Mesenteric fat pad (tissue), 1 donor: ENCODE measurements at places on chromosomes 3 and 15. TPM values are rescaled to one million over a fixed set of nuclear protein-coding genes. Genes with fewer than 3 reads are reported as not detected.

DNA sequence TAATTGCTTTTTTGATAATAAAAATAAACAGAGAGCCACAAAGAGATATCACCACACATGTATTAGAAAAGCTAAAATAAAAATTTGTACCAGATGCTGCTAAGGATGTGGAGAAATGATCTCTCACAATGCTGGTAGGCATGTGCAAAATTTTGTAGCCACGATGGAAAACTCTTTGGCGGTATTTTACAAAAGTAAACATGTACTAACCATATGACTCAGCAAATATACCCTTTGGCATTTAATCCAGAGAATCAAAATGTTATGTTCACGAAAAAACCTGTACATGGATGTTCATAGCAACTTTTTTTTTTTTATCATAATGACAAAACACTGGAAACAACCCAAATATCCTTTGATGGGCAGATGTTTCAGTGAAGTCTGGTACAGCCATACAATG, 261.2 kb downstream of the LPP start:
- no peak for DNase-seq

DNA sequence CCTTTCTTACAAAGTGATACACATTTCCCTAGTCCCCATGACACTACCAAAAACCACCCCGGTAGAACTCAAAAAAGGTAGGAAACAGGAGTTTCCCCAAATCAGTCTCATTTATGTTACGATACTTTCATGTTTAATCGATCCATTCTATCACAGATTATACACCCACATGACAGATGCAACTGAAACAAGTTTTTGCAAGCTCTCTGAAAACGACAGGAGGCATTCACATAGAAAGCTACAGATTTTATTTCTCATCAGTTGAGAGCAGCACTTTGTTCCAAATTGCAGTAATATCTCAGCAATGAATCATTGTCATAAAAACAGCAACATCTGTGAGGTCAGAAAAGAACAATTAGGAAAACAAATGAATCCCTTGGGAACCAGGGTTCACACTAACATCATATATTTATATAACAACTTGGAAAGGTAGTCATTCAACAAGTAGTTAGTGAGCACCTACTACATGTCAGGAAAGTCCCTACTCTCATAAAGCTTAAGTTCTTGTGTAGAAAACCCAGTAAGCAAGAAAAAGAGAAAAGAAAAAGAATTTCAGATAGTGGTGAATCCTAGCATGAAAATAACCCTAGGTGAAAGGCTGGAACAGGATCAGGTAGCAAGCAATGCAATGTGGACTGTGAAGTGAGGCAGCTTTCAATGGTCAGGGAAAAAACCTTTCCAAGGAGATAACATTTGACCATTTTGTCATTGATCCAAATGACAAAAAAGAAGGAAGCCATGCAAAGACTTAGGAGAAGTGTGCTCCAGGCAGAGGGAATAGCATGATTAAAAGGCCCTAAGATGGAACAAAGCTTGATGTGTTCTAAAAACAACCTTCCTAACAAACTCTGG, 8.3 kb downstream of the PLD1 start:
- no peak for DNase-seq

- DNase-seq, result no peak
Measured at GRCh38 chr3:174192471-174192870, 666.7 kb upstream of the NAALADL2 start.

DNA sequence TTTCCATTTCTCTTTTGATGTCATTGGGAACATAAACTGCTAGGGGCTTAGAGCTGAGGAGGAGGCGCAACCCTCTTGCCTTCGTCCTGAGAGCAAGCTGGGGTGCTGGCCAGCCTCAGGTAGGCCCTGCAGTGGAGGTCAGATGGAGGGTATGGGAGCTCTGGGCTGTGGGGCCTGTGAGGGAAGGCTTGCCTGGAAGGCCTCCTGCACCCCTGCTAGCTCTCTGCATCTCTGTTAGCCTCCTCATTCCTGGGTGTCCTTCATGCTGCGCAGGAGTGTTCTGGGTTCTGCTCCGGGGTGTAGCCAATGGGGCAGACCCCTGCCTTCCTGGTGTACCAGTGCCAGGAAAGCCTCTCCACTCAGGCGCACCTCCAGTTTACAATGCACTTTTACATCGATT, 11.8 kb downstream of the GP5 start:
- peak; percentile 26 for DNase-seq

DNA sequence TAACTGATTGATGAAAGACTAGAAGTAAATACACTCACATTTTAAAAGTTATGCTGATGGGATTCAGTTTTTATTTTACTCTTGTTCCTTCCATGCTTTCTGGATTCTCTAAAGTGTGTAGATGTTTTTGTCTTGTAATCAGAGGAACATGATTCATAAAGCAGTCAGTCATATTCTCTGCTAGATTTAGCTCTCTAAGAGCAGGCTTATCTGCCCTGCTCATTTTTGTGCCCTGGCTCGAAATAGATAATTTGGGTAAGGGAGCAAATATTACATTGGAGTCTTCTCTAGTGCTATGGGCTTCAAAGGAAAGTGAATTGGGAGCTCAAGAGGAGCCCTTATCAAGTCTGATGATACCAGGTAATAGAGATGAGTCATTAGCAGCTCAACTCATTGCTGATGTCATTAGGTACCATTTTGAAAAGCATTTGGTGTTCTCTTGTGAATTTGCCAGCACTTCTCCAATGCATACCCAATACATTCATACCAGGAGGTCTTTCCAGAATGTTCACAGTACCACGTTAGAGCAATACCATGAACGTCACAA, 27.7 kb downstream of the SACM1L start:
- DNase-seq, result no peak

- DNase-seq, result no peak
Measured at GRCh38 chr3:53009826-53010539, 35.9 kb downstream of the SFMBT1 start.

DNA sequence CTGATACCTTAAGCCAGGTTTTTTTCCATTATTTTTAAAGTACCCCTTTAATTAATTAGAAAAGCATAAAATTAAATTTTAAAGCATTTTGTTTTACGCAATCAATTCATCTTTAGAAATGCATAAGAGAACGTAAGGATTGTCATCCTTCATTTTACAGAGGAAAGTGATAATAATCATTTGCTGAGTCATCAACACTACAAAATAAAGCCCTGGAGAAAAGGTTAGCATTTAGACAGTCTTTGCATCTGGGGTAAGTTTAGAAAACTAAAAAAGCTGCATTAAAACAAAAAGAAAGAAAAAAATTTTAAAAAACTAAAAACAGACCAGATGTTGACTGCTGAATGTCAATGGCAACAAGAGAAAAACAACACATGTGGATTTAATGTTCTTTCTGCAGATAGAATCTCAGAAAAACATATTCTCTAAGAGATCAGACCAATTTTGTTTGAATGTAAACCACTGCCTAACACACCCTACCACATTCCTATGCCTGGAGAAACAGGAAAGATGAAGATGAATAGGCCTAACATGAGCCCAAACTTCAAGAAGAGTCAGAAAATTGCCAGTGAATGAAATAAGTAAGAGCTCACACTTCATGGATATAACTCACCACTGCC, 59.9 kb downstream of the SUCNR1 start:
- no peak for DNase-seq

- DNase-seq, result no peak
Measured at GRCh38 chr15:94972314-94972713, 741.0 kb downstream of the MCTP2 start.

DNA sequence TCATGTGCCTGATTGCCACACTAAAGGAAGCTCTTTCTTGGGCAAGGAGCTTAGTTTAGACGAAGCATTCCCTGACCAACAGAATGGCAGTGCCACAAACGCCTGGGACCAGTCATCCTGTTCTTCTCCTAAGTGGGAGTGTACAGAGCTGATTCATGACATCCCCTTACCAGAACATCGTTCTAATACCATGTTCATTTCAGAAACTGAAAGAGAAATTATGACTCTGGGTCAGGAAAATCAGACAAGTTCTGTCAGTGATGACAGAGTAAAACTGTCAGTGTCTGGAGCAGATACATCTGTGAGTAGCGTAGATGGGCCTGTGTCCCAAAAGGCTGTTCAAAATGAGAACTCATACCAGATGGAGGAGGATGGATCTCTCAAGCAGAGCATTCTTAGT, 18.4 kb downstream of the SENP5 start:
- no peak for DNase-seq

DNA sequence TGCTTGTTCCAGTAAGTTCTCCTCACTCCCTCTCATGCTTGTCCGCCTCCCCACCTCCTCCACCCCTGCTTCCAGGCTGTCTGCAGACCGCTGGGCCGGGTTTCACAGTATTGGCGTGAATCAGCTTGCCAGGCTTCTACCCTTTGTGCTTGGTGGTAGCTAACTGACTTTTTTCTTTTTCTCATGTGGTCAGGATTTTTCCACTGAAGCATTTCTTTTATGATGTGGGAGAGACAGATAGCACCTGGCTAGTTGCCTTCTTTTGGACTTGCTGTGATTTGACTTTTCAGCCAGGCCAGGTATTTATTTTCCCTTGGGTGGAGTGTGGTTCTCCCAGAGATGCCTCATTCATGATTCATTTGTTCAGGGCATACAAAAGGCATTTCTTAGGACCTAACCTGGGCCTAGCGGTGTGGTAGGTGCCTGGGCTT, 60.6 kb downstream of the ST6GAL1 start:
- no peak for DNase-seq

- DNase-seq, result no peak
Measured at GRCh38 chr3:71323558-71323957, 260.0 kb downstream of the FOXP1 start.

DNA sequence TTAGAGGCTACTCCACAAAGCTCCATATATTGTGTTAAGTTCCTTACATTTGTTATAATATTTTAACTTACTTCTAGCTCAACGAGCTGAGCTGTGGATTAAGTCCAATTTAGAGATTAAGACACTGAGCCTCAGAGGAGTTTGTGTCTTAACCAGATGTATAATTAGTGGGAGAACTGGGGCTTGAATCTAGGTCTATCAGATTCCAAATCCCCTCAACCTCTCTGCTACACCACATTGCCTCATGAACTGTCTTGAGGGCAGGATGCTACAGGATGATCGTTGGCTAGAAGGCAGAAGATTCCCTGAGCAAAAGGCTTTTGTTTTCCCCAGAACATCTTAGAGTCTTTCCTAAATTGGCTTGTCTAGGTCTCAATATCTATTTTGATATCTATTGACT, 890.8 kb downstream of the NAALADL2 start:
- no peak for DNase-seq

DNA sequence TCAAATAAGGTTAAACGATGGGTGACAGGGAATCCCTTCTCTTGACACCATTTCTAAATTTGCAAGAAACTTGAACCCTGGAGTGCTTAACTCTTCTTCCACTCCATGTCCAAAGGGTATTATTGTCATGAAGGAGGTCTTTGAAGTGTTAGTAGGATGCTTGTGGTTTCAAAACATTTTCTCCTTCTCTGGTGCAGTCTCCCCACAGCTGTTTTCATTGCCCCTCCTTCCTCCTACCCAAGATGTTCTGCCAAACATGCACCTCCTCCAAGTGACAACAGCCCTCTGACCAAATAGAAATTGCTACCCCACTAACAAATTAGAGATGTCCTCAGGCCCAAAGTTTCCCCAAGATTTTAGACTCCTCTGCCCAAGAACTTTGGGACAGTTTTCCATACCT, 151.4 kb downstream of the POLR2M start:
- no peak for DNase-seq

Gene IQGAP1
- total RNA-seq, result 210 TPM

Gene ANKDD1A
- 19.3 TPM for total RNA-seq

Gene ABHD10
- total RNA-seq, result 17.6 TPM

Gene GOLGA6L10
- total RNA-seq, result 0.77 TPM

Gene NLGN1
- total RNA-seq, result 6.5 TPM

Gene ASB14
- not detected for total RNA-seq

Gene SLC2A2
- total RNA-seq, result 0.26 TPM
